Activated T-helper 17 cell treated with anti-CD3 and anti-CD28 coated beads, Interleukin-2, amount 50 U/mL, for 72 hours (primary cell): ENCODE measurements at places on chromosomes 7 and 10. TPM values are rescaled to one million over a fixed set of nuclear protein-coding genes. Genes with fewer than 3 reads are reported as not detected.

GRCh38 chr7:112160130-112160770, 45.9 kb downstream of the DOCK4 start:
- no peak for ATAC-seq

DNA sequence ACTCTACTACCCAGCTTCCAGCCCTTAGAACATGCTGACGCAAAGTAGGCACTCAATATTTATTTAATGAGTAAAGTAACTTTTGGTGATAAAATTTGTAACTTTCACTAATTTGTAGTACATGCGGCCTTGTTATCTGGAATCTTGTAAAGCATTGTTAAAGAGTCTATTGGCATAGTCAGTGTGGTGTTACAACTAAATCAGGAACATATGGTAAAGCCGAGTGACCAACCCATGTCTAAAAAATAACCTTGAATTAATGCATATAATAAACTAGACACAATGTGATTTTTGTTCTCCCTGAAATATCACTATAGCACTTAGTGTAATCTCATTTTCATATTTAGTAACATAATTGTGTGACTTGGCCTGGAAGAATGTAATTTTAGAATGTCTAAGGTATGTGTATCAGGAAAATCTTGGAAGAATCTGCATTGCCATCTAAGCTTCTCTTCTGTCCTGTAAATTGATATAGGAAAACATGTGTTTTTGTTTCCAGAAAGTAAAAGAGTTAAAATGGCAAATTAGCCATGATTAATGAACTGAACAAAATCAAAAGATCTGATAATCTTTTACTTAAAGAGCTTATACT, 256.7 kb upstream of the GNAI1 start:
- ATAC-seq, result no peak

DNA sequence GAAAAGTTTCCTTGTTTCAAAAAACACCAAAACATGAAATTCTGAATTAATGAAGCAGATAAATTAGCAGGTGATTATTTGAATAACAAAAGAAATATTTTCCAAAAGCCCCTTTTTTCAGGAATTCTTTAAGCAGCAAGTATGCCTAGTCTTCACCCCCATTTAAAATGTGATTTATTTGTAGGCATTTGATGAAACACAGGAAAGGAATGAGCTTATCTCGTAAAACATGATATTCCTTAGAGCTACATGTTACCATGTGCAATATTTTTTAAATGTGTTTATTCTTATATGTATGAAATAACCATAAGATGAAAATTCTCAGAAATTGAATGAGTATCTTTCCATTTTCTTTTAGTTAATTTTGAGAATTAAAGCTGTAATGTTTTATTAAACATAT, 106.1 kb downstream of the CHN2 start:
- no peak for ATAC-seq

GRCh38 chr10:64798297-64798696, 1277.1 kb downstream of the REEP3 start:
- no peak for ATAC-seq

DNA sequence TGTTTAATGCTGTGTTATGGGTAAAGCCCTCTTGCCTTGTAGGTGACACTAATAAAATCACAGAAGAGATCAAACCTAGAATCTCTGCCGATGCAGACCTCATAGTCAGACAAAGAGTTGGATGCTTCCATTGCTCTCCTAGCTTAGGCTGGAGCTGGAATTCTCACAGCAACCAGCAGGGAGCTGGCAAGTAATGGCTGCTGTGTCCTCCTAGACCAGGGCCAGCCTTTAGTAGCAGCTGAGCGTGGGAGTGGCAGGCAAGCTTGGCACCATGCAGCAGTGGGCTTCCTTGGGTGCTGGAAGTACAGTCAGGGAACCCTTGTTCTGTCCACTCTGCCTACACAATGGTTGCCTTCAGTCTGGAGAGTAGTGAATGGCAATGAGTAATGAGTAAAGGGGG, 598.3 kb upstream of the GALNT17 start:
- no peak for ATAC-seq

- ATAC-seq, result no peak
Observed at GRCh38 chr10:72626444-72626754, 520 bp upstream of the MICU1 start.

- no peak for ATAC-seq
Observed at GRCh38 chr7:155009570-155010157, 6.7 kb upstream of the PAXIP1 start.

GRCh38 chr7:101381549-101382111, 19.0 kb downstream of the COL26A1 start:
- ATAC-seq, result no peak

DNA sequence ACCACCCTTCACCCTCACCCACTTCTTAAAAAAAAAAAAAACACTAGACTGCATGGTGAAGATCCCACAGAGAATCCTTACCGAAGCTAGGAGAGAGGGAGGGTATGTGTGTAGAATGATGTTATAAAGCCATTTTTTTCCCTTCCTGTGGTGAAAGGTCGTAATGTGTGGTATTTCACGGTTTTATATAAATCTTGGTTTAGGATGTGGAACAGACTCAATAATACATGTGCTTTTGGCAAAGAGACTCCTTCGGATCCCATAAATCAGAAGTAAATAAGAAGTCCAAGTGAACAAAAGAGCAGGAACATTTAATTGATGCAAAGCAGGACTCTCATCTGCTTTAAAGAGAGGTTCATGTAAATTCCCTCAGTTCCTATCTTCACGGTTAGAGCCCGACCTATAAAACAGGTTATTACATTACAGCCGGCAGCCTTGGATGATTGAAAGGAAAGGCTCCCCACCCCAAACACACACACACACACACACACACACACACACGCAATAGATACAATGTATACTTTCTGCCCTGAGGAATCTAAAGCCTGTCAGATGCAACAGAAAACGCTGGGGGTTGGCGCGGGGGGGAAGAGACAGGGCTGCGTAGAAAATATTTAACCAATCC, 8.8 kb downstream of the DLX5 start:
- ATAC-seq, result no peak

GRCh38 chr10:92530891-92531535, 42.9 kb downstream of the IDE start:
- ATAC-seq, result no peak

DNA sequence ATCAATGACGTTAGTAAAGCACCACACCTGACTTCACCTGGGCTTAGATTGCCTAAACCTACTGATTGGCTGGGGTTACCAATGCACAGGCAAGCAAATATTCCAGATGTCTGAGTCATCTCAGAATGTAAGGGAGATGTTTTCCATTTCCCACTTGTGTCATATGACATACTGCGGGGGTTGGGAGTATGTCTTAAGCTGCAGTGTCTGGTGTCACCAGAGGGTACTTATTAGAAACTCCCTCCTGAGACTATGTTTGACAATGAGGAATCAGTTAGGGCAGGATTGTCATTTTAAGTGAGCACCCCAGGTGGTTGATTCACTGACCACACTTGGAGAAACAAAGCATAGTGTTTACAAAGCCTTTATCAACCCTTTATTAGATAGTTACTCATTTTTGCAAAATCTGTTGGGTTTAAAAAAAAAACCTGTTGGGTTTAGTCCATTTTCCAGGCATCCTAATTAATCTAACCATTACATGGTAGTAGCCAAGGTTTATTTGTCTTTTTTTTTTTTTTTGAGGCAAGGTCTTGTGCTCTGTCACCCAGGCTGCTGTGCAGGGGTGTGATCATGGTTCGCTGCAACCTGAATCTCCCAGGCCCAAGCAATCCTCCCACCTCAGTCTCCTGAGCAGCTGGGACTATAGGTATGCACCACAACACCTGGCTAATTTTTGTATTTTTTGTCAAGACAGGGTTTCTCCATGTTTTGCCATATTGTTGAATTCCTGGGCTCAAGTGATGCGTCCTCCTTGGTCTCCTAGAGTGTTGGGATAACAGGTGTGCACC, 72.5 kb downstream of the CDK6 start:
- peak; percentile 61 for ATAC-seq

DNA sequence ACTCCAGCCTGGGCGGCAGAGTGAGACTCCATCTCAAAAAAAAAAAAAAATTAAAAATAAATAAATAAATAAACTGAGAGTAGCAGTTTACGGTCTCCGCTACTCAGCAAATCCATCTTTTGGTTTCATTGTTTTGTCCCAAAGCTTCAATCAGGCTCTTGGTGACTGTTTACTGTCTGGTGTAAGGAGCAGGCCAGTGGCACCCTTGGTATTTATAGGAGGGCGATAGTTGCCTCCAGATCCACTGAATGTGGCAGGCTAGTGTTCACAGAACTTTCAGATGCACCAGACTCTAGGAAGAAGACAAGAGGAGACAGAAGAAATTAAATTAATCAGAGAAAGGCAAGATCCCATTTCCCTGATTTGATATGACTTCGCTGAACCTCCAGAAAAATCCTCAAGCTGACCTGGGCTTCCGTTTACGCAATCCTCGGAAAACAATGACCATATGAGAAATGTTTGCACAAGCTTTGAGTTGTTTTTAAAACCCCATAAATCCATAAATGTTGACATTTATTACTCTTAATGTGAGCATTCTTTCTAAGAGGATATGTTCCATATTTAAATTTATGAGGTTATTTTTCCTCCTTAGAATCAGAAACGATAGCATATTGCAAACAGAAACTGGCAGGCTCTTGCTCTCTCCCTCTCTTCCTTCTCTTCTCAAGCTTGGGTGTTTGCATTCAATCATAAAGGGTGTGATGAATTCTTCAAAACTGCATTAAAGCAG, 7.1 kb upstream of the MUC3A start:
- ATAC-seq, result no peak

DNA sequence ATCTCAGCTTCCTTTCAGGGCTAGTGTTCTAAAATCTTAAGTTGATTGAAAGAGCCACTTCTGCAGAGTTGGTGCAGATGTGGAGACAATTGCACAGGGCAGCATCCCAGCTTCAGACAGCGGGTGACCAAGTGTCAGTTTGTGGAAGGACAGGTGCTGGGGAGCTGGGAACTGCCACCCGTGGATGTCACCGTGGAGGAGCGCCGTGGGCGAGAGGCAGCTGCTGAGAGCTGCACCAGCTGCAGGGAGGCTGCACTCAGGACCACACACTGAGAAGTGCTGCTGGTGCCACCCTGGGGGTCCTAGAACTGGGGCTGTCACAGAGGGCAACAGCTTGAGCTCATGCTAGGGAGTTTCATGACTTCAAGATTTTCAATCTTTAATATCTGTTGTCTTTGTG, 543.0 kb upstream of the FZD8 start:
- ATAC-seq, result no peak

DNA sequence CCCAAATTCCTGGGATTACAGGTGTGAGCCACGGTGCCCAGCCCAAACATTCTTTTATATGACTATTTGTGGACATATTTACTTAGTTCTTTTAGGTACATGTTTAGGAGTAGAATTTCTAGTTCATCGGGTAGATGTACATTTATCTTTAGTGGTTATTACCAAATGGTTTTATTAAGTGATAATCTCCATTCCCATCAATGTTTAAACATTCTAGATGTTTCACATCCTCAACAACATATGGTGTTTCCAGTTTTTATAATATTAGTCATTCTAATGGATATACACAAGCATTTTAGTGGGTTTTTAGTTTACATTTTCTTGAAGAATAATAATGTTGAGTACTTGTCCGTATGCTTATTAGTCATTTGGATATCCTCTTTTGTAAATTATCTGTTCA, 131.7 kb downstream of the RTKN2 start:
- ATAC-seq, result no peak

- ATAC-seq, result no peak
Observed at GRCh38 chr10:123133541-123134342, 2.0 kb upstream of the HMX3 start.

DNA sequence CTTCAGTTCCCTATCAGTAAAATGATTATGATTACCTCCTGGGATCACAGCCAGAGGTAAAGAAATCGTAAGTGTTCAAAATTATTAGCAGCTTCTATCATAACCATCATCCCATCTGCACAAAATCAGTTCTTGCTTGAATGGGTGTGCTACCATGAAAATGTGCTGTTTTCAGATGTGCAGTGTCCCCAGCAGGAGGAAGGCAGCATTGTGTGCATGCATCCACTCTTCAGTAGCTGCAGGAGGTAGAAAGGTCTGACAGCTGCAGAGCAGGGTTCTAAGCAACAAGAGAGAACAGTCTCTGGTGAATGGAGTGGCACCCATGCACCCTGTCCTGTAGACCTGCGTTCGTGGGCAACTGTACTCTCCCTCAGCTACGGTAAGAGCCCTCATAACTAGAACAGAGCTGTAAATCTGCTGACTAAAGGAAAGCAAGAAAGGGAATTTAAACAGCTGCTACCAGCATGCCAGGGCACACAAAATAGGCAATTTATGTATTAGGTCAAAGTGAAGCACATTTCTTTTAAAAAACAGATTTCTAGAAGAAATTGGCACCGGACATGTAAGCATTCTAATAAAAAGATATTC, 21.2 kb downstream of the VSTM2A start:
- ATAC-seq, result no peak

DNA sequence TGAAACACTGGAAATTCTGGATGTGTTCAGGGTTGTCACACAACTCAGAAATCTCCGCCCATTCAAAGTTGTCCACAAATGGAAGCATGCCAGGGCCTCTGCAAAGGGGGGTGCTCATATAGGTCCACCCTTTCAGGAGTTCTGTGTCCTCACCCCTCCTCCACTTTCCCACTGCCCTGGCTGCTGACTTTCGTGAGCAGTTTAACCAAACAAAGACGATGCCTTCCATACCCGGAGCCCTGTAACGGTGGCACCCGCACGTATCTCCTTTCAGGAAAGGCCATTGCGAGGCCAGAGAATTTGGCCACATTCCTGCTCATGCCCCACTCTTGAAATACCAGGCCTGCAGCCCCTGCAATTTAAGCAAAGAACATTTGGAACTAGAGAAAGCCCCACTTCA, 1.4 kb downstream of the CPXM2 start:
- ATAC-seq, result no peak

DNA sequence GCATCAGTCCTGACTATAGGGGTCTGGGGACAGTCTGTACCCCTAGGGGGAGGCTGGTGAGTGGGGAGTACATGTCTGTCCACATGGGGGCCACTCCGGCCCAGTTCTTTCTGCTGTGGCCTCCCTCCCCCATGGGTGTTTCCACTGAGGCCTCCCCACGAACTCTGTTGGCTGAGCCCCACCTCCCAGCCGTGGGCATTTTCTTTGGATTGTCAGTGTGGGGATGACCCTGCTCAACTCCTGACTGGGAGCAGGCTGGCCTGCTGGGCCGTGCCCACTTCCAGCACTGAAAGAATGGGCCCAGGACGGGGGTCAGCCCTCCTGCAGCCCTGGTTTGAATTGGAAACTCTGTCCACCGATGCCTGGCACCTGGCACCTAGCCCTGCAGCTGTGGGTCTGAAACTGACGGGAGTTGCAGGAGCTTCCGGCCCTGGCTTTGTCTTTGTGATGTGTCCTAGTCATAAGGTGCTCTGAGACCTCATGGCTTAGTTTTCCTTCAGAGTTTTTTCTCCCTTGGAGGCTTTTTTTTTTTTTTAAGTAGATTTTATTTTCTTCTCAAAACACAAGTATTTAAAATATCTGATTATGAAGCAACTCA, 46.5 kb downstream of the LHPP start:
- no peak for ATAC-seq

DNA sequence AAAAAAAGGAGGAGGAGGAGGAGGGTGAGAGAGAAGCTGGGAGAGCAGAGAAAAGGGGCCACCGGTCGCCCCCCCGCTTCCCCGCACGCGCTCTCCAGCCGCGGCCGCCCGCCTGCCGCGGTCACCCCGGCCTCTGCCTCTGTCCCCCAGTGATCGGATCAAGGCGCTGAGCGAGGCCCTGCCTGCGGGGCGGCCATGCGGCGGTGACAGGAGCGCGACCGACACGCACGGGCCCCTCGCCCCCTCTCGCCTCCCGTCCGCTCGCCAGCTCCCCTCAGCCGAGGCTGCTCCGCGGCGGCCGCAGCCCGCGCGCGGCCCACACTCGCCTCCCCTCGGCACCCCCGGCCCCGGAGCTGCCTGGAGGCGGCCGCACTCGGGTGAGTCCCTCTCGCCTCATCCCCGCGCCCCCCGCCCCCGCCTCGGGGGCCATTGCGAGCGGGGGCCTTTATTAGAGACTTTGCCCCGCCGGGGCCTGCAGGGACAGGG, at the start of gene GTF2I:
TSS of gene GTF2I (plus strand) at position 27 of the 486 bp plus-strand sequence. CDS start 31,411 bp downstream, outside the sequence.
- ATAC-seq, result peak; percentile 36

The LIPN gene
- total RNA-seq, result not detected

The HIPK2 gene
- 46.9 TPM for total RNA-seq
